ENCODE measurements at places on chromosomes 5 and 9.

GRCh38 chr5:129094924-129095899, 663 bp downstream of the ISOC1 start:
- peak; percentile 2 for DNase-seq

- DNase-seq, result no peak
Measured at GRCh38 chr5:74093561-74093960, 467.6 kb downstream of the ARHGEF28 start.

- no peak for DNase-seq
Measured at GRCh38 chr9:131206495-131206894, 69.8 kb downstream of the FAM78A start.

DNA sequence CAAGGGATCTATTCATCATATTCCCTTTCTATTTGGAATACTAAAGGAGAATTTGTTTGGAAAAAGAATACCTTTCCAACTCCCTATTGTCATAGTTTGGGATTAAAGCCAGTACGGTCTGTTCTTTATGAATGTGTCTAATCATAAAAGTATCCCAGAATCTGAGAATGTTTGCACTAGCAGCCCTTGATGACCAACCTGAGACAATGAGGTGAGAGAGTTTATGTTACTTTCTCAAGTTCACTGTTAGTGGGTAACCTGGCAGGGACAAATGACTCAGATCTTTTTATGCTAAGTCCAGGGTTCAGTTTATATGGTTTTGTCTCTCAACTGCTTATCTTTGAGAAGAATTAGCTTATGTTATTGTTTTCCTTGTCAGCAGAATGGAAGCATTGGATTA, 25.3 kb upstream of the TLR4 start:
- DNase-seq, result no peak

DNA sequence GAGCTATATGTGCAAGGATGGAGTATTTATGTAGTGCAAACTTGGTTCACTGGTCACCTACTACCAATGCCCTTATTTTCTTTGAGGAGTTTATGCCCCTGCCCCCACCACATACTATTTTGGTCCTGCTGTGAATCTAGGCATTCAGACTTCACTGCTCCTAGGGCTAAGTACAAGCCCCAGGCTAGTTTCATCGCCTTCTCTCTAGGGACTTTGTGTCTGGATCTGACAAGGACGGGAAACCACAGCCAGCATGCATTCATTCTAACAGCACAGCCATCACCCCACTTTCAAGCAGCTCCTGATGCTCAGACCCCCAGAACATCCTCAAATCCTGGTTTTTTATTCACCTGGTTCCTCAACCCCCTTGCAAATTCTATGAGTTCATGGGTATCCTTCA, 56.8 kb downstream of the DRD1 start:
- no peak for DNase-seq

GRCh38 chr5:132686193-132686592, 12.4 kb downstream of the IL4 start:
- no peak for DNase-seq

DNA sequence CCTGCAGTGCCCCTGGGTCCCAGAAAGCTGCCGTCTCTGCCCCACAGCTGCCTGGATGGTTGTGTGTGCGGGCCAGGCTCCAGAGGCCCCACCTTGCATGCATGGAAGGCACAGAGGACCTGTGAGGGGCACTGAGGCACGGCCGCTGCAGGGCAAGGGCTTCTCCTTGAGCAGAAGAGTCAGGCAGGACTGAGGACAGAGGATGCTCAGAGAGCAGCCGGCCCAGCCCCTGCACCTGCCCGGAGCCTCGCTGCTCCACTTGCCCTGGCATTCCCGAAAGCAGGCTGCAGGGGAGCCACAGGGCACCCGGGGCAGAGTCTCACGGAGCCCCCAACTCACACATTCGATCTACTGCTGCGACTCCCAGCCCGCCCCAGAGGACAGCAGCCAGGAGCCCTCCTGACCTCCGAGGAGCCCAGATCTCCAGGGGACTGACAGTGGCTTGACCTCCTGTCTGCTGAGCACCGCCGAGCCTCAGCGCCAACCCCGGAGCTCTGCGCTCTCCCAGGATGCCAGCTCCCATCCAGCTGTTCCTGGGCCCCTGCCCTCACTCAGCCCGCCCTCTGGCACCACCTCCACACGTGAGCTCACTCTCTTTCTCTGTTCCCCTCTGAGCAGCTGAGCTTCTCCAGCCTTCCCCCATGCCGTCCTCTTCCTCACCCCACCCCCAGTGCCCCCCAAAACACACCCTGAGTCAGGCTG, 95.0 kb downstream of the KCNT1 start:
- no peak for DNase-seq

DNA sequence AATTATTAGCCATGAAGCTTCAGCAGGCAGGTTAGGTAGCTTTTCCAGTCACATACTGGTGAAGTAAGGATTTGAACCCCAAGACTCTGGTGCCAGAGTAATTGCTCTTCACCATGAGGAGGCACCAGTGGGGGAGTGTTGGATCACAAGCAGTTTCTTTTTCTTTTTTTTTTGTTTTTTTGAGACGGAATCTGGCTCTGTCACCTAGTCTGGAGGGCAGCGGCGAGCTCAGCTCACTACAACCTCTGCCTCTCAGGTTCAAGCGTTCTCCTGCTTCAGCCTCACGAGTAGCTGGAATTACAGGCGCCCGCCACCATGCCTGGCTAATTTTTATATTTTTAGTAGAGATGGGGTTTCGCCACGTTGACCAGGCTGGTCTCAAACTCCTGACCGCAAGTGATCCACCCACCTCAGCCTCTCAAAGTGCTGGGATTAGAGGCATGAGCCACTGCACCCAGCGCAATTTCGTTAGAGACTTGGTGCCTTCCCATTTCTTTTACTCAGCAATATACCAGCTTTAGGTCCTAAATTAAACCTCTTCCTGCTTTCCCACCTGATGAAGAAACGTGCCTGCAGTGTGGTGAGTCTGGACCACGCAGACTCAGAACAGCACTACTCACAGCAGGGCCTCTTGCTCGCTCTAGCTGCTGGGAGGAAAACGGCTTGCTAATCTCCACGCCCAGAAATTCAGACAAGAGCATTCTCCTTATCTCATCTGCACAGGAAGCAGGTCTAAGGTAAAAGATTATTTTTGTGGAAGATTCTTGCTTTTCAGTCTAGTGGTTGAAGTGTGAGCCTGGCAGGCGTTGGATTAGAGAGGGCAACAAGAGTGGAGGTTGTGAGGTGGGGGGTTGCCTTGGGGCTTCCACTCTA, at the start of gene S100Z:
Gene S100Z, plus strand, starts transcription at position 596 of the 873 bp plus-strand sequence. CDS start 25,346 bp downstream, outside the sequence.
- DNase-seq, result no peak

GRCh38 chr5:6448622-6449464, at the start of gene UBE2QL1:
Gene UBE2QL1 (plus strand): TSS chr5:6448859. CDS start chr5:6448894, 35 bp downstream.
- DNase-seq, result no peak

DNA sequence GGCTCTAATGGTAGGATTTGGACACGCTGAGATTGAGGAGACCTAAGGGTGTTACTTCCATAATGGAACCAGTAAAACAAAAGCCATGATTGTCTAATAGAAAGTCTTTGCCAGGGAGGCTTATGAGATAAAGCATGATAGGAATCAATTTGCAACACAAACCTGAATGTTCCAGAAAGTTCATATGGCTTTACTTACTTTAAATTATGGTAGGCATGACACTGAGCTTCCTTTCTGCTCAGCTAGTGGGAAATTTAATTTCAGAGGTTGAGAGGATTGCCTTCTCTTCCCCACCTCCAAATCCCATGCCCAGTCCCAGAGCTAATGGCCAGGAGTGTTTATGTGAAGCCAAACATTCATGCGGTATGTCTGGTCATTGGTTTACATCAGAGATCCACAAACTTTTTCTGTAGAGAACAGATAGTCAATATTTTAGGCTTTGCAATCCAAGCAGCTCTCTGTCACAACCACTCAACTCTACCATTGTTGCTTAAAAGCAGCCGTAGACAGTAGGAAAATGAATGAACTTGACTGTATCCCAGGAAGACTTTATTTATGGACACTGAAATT, 114.5 kb downstream of the UGCG start:
- DNase-seq, result no peak

GRCh38 chr5:38889424-38889823, 43.6 kb downstream of the OSMR start:
- DNase-seq, result no peak

GRCh38 chr5:66969963-66970362, 226.6 kb downstream of the CD180 start:
- DNase-seq, result no peak

DNA sequence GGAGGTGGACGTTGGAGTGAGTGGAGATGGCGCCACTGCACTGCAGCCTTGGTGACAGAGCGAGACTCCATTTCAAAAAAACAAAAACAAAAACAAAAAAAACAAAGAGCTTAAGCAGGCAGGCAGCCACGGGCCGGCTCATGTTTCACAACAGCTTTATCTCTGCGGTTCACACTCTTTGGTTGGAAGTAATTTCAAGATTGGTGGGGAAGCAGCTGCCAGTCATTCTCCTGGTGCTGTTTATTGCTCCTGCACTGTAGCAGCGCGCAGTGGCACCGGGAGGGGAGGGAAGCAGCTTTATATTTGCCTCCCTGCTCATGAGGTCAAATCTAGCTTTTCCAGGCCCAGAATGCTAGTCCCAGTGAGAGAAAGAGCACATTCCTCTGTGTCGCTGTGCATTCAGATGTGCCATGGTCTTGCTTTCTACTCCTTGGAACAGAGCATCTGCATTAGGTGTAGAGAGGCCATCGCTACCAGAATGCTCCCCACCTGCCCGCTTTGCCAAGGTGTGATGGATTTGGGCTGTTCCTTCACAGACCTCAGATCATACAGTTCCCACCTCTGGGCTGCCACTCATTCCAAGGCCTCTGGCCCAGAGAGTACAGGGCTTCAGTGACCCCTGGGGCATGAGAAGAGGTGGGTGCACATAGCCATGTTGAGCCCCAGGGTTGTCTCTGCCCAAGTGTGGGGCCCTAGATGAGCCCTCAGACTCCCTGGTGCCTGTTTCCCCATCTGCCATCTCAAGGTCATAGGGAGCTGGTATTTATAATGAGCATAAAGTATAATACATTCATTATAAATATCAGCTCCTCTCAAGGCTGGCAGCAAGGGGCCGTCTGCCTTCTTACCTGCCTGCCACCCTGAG, 270.4 kb downstream of the MED10 start:
- no peak for DNase-seq

DNA sequence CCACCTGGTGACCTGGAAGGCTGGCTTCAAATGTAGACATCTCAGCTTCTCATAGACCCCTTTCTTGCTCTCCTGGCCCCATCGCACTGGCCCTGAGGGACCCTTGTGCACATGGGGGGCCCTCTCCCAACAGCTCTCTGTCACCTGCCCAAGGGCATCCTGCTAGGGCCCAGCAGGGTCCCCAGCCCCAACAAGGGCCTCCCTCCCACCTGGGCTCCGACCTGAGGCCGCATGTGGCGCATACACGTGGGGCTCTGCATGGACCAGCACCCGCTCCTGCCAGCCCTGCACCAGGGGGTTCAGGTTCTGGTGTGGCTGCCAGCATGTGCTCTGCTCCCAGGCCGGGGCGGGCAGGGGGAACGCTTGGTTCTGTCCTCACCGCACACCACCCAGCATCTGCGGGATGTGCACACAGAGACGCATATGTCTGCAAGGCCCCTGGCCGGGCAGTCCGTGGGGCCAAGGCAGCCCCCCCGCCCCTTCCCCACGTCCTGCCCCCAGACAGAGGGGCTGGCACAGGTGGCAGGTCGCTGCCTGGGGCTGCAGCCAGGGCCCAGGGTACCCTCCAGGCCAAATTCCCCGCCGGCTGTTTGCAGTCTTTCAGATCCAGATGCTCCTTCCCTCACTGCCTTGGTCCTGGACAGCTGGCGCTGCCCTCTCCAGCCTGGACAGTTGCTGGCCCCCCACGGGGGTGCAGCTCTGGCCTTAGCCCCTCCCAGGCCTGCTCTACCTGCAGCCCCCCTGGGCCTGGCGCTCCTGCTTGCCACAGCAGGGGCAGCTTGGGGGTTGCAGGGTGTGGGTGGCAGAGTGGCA, 17.9 kb upstream of the NRARP start:
- DNase-seq, result no peak

DNA sequence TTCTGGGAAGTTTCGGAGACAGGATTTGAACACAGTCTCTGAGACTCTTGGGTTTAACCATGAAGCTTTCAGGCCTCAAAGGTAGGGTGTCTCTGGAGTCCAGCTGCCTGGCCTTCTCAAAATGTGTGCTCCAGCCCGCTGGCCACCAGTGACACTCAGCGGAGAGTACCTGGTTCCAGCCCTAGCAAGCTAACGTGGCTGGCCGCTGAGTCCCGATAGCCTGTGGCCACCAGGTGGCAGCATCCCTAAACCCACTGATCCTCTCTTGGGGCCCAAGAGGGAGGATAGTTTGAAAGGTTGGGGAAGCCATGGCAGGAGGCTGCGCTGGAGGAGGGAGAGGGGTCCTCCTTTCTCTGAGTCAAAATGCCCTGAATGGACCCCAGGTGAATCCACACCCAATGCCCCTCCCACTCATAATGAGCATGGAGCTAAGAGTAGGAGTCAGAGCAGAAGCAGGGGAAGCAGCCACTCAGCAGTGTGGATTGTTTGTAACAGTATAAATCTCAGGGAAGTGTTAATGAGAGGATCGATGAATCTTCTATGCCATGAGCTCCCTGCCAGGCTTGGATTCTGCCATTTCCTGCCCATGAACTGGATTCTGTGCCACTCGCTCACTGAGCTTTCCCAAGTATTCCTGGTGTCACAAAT, 5.4 kb upstream of the TIFAB start:
- DNase-seq, result no peak

- no peak for DNase-seq
Measured at GRCh38 chr5:94815313-94816039, 197.0 kb downstream of the SLF1 start.

DNA sequence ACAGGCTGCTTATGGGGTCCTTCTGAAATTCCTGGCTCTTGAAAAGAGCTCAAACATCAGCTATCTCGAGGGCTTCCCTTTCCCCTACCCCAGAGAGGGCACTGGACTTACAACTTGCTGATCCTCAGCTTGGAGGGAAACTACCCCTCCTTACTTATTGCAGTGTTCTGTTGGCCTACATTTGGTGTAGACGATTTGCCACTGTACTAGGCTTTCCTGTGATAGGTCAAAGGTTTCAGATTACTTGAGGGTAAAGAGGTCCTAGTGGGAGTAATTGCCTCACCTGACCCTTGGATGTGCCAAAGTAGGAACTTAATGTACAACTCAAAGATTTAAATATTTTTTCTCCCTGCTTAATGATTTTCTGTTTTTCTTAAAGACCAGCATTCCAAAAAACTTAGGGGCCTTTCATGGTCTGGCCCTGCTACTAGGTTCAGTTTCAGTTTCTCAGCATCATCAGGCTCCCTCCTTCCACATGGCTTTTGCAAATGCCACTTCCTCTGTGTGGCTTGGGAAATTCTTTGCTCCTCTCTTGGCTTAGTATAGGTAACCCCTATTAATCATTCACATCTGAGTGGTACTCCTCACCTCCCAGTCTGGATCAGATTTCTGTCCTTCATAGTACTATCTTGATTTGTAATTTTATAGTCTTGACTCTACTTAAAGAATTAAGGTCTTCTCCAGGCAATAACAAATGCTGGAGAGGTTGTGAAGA, 32.4 kb downstream of the CYSTM1 start:
- no peak for DNase-seq

GRCh38 chr9:131365546-131365945, 28.3 kb upstream of the PRRC2B start:
- no peak for DNase-seq
